IMR-90 (cell line): ENCODE measurements at places on chromosomes 13 and 19.

GRCh38 chr13:31311921-31312320, 112.1 kb downstream of the B3GLCT start:
- no peak for DNase-seq

DNA sequence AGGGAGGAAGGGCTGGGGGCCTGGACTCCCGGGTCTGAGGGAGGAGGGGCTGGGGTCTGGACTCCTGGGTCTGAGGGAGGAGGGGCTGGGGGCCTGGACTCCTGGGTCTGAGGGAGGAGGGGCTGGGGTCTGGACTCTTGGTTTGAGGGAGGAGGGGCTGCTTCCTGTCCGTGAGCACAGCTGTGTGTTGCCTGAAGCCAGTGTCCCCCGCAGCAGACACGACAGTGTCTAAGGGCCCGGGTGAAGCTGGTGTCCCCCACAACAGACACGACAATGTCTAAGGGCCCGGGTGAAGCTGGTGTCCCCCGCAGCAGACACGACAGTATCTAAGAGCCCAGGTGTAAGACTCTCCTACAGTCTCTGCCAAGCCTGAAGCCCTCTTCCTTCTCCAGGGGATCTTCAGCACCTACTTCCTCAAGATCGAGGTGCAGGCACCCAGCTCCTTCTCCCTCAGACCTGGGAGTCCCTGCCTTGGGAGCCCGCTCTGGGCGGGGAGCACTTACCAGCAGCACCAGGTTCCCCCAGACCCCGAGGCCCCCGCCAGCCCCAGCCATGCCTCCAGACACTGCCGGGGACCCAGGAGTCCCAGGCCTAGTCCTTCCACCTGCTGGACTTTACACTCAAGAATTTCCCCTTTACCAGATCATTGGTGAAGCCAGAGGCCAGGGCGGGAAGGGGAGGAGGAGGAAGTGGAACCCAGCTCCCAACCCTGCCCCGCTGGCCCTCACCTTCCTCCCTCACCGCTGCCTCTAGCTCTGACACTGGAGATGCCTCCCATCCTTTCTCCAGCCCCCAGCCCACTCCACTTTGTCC, at the start of gene PTPRH:
Gene PTPRH, minus strand, starts transcription at position 622 of the 813 bp plus-strand sequence. Its CDS starts 68 bp downstream, at position 554.
- DNase-seq, result no peak

DNA sequence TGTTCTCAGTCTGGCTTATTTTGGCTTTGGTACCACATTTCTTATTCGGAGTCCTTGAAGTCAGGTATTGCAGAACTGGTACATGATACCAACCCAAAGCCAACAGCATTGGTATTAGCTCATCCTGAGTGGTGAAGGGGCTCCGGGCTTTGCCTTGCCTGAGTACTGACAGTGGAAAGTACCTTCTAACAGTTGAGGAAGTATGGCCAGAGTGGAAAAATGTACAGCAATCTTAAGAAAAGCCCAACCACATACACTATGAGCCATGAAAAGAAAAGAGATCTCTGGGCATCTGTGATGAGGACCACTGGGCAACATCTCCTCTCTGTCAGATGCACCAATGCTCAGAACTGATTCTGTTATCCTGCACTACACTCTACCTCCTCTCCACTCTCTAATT, 8.3 kb downstream of the LCP1 start:
- no peak for DNase-seq

DNA sequence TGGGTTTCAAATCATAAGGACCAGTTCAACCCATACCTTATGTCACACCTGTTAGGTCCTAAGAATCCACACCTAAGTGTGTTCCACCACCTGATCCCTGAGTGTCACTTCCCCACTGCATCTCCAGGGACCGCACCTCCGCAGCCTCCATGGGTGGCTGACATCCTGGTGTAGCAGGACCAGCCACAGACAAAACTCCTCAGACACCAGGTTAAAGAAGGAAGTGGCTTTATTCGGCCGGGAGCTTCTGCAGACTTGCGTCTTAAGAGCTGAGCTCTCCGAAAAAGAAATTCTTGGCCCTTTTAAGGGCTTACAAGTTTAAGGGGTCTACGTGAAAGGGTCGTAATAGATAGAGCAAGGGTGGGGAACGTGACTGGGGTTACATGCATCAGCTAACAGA, 509.9 kb downstream of the MYO16 start:
- DNase-seq, result no peak

DNA sequence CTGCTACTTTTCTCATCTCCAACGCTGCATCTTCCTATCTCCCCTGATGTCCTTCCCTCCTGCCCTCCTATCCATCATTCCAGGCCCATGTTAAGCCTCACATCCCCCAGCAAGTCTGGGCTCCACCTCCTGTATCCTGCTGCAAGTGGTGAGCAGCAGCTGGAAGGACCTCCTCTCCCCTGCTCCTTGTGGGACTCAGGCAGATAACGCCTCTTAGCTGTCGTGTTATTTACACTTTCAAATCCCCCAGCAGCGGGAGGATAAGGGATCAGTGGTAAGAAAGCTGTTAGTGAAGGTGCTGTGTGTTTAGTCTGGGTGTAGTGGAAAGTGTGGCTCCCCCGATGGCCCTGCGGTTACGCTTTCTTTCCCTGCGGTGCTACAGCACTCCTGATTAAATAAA, 211.9 kb downstream of the ZNF536 start:
- no peak for DNase-seq

DNA sequence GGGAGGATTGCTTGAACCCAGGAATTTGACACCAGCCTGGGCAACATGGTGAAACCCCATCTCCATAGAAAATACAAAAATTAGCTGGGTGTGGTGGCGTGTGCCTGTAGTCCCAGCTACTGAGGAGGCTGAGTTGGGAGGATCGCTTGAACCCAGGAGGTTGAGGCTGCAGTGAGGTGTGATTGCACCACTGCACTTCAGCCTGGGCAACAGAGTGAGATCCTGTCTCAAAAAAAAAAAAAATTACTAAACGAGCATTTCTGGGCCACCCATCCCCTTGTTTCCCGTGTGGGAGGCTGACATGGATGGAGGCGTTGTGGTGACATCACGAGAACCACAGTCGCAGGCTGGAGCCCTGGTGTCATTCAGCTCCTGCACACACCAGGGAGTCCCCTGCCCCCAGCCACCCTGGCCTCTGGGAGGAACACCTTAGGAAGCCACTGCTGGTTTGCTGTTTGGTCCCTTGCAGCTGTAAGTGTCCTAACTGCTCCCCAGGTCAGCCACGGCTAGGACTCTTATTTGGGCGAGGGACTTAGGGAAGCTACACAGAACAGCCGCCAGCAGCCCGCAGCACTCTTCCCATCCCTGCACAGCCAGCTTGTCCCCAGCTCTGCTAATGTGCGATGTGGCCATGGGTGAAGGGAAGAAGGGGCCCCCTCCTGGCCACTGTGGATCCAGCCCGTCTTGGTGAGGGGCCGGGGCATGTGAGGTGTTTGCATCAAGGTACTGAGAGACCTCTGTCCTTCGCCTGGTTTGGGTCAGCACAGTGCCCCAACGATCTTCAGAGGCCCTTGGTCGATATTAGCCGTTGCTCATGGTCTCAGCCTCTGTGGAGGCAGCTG, 12.7 kb downstream of the NKPD1 start:
- no peak for DNase-seq

GRCh38 chr19:46943150-46943946, 76.3 kb upstream of the NPAS1 start:
- DNase-seq, result no peak

GRCh38 chr13:41004875-41005693, 14.0 kb downstream of the ELF1 start:
- no peak for DNase-seq

DNA sequence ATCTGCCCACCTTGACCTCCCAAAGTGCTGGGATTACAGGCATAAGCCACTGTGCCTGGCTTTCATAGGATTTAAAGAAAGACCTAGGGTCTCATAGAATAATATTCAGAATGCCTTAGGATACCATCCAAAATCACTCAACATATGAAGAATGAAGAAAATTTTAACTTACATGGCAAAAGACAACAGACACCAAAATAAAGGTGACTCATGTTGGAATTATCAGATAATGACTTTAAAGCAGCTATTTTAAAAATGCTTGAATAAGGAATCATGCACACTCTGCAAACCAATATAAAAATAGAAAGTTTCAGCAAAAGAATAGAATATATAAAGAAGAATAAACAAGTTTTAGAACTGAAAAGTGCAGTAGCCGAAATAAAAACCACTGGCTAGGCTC, 29.3 kb downstream of the ZNF566 start:
- DNase-seq, result peak; percentile 29

DNA sequence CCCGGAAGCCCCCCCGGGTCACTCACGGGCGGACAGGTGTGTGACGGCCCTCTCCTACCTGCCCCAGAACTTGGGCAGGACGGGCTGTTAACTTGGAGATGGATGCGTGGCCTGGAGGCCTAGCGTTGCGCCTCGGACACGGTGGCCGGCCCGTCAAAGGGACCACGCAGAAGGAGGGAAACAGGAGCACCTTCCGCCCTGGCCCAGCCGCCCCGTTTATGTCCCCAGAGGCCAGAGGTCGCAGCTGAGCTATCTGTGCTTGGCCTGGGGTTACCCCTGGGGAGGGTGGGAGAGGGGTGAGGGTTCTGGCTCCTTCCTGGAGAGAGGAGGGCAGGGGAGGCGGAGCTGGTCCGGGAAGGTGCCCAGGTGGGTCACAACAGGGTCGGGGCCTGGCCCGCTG, 35.6 kb downstream of the GADD45B start:
- DNase-seq, result no peak

- peak; percentile 59 for DNase-seq
These were observed 730.8 kb downstream of the EFNB2 start for GRCh38 chr13:105804561-105805190.

DNA sequence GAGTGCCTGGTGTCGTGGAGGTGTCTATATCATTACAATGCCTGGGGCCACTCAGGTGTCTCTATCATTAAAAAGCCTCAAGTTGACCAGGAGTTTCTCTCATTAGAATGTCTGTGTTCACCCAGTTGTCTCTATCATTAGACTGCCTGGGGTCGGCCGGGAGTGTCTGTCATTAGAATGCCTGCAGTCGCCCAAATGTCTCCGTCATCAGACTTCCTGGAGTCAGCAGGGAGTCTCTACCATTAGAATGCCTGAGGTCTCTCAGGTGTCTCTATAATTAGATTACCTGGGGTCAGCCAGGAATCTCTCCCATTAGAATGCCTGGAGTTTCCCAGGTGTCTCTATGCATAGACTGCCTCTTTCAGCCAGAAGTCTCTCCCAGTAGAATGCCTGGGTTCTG, 1477.6 kb downstream of the UQCRFS1 start:
- DNase-seq, result no peak

- DNase-seq, result no peak
These were observed 15.5 kb upstream of the RASA3 start for GRCh38 chr13:114147803-114148520.

- no peak for DNase-seq
These were observed 12.7 kb upstream of the LILRA5 start for GRCh38 chr19:54325631-54326030.

DNA sequence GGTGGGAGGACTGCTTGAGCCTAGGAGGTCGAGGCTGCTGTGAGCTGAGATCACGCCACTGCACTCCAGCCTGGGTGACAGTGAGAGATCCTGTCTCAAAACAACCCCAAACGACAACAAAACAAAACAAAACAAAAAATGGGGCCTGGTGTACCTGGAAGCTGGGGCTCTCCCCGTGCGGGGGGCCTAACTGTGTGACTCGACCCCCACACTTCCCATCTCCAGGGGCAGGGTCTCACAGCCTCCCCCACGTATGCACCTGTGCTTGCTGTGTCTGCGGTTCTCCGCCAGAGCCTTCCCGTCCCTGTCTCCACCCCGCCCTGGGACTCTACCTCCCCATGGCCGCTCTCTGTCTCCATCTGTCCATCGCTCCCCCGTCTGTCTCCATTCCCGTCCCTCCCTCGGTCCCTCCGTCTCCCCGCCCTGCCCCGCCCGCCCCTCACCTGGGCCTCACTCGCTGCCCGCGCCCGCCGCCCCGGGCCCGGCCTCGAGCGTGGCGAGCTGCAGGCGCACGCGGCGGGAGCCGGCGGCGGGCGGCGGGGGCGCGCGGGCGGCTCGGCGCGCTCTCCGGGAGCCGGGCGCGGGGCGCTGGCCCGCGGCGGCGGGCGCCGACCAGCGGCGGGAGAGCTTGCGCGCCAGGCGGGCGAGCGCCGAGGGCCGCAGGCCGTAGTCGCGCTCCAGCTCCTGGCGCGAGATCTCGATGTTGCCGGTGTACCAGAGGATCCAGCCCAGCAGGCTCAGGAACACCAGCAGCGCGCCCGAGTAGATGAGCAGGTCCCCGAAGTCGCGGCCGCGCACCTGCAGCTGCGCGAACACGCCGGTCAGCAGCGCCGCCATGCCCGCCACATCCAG, 587 bp downstream of the TMEM238 start:
- peak; percentile 70 for DNase-seq

- no peak for DNase-seq
These were observed 59.4 kb downstream of the CCNE1 start for GRCh38 chr19:29871143-29871542.

DNA sequence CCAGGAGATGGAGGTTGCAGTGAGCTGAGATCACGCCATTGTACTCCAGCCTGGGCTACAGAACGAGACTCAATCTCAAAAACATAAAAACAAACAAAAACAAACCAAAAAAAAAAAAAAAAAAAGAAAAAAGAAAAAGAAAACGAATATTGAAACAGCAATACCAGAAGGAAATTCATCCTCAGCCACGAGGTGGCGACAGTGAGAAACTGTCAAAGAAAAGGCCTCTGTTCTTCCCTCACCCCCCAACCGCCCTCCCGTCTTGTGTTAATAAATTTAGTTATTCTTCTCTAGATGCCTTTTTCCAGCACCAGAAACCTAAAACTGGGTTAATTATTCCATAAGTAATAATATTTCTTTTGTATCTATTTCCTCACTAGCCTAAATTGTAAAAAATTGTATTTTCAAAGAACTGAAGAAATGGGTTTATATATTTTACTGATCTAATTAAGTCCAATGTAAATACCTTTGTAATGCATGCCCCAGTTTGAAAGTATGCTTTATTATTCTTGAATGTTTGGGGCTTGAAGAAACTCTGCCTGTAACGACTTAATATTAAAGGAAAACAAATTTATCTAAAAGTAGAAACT, 38.6 kb downstream of the LIG4 start:
- peak; percentile 22 for DNase-seq

DNA sequence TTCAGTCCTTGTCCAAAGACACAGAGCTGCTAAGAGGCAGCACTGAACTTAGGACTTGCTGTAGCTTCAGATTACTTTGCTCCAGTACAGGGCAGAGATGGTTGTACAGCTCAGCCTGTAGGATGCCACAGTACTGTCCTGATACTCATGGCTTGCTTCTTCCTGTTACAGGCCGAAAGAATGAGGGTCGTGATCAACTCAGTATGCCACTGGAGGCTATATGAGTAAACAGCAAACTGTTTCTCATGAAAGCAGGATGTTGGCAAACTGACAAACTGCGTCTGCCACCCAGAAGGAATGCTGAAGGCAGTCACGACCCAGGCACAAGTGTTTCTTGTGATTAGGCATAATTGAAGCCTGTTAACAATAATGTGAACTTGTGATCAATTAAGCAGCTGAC, 2.8 kb downstream of the ZNF749 start:
- peak; percentile 18 for DNase-seq

- DNase-seq, result no peak
These were observed 628.3 kb upstream of the SLC10A2 start for GRCh38 chr13:103694471-103694870.
